ENCODE measurements at places on chromosomes 2 and 18.
A peak's percentile ranks its signal among the peaks of the same experiment; 100 is the strongest.

DNA sequence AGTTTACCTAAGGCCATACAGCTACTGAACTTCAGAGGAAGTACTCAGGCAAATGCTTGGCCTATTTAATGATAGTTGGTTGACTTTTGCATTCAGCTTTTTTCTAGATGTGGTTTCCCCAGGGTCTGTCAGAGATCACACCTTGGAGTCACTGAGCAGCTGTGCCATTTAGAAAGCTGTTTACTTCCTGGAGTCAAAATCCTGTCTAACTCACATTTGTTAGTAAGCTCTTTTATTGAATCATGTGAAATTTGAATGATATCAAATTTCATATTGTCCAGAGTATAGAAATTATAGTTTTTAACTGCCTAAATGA, 7.6 kb upstream of the TRIB2 start:
- DNase-seq, result no peak

- no peak for DNase-seq
Measured at GRCh38 chr2:53036196-53036595, 731.4 kb upstream of the CHAC2 start.

DNA sequence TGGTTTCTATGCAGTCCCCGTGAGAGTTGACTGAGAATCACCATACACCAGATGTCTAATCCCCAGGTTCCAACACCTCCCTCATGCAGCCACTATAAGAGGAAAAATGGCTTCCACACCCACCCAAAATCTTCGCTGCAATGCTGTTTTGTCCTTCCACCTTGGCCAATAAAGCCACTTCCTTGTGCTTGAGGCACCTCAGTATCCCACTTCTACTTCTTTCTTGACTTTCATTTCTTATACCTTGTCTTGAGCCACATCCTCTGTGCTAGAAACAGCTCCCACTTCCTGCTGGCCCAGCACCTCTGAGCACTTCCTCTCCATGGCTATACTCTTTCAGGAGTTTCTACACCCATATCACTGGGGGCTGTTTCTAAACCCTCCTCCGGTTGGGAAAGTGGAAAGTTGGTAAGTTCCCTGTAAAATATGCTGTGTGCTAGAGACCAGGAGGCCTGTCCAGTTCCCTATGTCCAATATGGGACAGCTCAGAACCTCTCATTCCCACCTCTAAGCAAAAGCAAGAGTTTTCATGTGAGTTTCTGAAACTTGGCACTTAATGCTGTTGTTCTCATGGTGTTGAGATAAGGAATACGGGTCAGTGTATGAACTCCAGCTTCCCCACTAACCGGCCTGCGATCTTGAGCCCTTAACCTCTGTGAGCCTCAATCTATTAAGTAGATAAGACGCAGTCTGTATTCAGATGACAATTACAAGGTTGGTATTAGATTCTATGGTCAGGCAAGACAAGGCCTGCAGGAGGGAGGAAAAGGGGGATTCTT, 209.1 kb upstream of the ID2 start:
- DNase-seq, result no peak

DNA sequence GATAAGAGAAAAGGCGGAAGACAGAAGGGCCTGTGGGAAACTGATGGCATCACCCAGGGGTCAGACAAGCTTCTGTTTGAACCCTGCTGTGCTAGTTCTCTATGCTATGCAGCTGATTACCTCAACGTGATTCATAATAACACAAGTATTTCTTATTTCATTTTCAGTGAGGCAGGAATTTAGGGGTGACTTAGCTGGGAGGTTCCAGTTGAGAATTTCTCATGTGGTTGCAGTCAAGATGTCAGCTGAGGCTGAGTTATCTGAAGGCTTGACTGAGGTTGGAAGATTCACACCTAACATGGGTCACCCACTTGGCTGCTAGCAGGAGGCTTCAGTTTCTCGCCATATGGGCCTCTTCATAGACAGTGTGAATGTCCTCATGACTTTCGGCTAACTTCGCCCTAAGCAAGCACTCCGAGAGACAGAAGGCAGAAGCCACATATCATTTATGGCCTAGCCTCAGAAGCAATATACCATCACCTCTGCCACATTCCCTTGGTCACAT, 34.0 kb upstream of the TMEM131 start:
- no peak for DNase-seq

GRCh38 chr2:174112073-174112472, 136.3 kb downstream of the OLA1 start:
- DNase-seq, result no peak

- no peak for DNase-seq
Measured at GRCh38 chr2:109195193-109196045, 66.4 kb downstream of the SH3RF3 start.

DNA sequence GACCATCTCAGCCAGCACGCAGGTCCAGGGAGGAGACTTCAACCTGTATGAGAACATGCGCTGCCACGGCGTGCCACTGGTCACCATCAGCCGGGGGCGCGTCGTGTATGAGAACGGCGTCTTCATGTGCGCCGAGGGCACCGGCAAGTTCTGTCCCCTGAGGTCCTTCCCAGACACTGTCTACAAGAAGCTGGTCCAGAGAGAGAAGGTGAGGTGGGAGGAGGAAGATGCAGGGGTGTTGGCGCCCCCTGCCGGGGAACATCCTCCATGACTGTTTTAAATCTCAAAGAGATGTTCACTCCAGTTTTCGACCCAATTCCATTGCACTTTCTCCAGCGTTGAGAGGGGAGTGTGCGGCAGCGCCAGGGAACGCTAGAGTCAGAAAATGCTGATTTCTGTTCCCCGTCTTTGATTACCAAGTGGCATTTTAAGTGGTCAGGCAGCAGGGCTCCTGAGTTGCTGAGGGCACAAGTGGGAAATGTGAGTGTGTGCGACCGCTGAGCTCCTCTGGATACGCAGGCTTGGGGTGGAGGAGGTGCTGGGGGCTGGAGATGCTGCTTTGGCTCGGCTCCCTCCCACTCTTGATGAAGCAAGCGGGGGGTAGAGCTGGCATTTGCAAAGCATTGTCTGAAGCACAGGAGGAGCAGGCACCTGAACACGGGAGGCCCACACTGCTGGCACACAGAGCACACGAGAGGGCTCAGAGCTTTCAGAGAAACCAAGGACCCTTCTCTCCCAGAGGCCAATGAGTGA, 27.7 kb upstream of the MAPRE3 start:
- DNase-seq, result peak; percentile 45

- no peak for DNase-seq
Measured at GRCh38 chr2:133766164-133766832, 198.0 kb upstream of the NCKAP5 start.

DNA sequence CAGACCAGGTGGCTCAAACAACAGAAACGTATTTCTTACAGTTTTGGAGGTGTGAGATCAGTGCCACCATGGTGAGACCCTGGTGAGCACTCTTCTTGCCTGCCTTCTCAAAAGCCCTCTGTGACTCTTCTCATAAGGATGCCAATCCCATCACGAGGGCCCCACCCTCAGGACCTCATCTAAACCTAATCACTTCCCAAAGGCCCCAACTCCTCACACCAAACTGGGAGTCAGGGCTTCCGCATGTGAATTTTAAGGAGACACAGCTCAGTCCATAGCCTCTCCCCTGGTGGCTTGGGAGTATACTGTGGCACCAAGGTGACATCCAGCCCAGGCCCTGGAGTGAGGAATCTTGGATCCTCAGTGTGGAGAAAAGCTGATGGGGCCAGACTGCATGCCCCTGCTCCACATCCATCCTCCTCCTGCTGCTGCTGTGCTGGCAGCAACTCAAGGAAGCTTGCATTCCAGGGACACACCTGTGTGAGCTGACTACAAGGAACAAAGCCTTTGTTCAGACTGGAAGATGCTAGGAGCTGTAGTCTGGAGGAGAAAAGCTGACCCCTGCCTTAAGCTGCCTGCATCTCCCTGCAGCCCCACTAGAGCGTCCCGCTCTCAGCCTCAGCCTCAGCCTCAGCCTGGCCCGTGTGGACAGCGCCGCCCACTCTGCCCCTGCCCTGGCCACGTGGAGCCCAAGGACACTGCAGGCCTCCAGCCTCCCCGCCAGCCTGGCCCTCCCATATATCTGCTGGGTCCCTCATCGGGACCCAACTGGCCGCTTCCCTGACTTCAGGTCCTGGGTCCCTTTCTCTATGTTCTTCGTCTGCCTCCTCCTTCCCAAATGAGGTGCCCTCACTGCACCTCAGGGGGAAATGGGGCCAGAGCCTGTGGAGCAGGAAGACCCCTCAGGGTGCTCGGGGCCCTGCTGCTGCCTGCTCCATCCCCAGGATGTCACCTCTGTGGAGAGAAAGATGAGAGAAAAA, 87.8 kb upstream of the RAB6C start:
- DNase-seq, result no peak

GRCh38 chr2:226660526-226660925, 139.1 kb downstream of the IRS1 start:
- DNase-seq, result no peak

- DNase-seq, result no peak
Measured at GRCh38 chr2:171342067-171342413, 91.8 kb downstream of the METTL8 start.

DNA sequence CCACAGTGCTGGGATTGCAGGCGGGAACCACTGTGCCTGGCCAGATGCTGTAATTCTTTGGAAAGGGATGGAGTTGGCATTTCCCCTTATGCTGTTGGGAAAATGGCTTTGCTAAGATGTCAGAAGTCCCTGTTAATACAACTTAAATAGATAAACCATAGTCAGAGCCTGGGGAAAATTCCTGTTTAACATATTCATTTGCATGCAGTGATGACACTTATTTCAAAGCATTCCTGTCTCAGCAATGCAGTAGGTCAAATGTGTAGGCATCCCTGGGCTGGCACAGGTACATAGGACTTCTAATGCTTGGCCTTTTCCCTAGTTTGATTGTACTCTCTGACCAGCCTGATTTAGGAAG, 38.6 kb downstream of the RAMP1 start:
- no peak for DNase-seq

DNA sequence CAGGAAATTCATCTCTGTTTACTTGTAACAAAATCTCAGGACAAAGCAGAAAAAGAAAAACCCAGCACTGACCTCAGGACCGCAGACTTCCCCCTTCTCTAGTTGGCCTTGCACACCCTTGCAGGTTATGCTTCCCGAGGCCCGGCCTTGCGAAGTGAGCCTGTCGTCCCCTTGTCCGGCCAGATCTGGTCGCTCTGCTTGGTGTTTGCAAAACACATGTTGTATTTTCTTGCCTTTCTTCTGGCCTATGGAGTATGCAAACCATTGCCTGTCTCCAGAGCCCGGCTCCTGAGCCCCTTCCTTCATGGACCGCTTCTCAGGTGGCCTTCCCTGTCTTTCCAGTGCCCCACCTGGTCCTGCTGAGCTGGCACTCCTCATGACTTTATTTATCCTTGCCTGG, 4.8 kb downstream of the IMPA2 start:
- no peak for DNase-seq

GRCh38 chr2:215904101-215904500, 109.2 kb downstream of the MREG start:
- DNase-seq, result no peak

- DNase-seq, result no peak
Measured at GRCh38 chr2:36002941-36003340, 352.6 kb upstream of the CRIM1 start.

DNA sequence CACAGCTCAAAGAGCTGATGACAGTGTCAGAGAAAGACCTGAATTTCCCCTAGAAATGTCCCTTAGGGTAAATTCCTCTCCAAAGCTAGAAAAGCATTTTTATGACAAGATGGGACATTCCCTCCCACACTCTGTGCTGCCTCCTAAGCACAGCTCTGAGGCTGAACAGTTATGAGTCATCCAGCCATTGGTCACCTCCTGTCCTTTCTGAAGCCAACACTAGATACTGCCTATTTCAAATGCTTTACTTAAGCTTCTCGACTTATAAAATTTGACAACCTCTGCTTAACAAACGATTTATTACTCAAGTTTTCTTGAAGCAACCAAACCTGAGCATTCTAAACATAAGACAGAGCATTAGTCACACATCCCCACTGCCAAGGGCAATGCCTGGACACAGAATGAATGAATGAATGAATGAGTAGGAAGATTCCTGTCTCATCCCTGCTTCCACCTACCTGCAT, 35.4 kb downstream of the B4GALT6 start:
- no peak for DNase-seq

DNA sequence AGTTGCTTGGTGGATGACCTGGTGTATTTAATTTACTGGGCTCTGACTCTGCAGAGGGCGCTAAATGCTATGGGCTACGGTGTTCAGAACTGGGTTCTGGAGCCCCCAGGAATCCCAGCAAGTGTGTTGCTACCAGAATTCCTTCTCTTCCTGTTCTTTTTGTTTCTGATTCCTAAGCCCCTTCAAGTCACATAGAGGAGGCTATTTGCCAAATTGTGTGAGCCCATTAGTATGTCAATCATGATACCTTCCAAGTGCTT, 358.2 kb upstream of the SPRED2 start:
- no peak for DNase-seq

GRCh38 chr2:46504685-46505471, 25.5 kb downstream of the TMEM247 start:
- DNase-seq, result no peak

GRCh38 chr18:48841381-48842258, 109.1 kb downstream of the SMAD7 start:
- DNase-seq, result peak; percentile 31

DNA sequence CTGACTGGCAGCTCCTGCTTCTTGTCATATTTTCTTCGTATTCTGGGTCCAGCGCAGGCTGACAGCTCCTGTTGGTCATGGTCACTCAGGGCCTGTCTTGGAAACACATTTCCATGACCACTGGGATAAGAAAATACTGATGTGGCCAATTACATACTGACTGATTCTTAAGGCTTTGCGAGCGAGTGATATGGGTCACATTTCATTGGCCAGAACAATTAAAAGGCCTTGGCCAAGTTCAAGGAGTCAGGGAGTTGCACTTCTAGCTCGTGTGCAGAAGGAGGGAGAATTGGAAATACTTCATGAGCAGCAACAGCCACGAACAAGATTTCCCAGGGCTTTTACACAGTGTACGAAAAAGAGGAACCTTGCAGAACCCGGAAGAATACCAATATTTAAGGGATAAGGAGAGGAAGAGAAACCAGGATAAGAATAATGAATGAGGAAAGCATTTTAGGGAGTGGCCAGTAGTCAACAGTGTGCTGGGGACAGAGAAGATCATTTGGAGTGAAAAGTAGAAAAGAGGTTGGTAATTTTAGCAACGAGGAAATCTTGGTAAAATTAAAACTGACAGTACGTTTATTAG, 149.5 kb downstream of the ATP9B start:
- no peak for DNase-seq

GRCh38 chr2:200756618-200757321, 54.9 kb upstream of the BZW1 start:
- DNase-seq, result no peak

DNA sequence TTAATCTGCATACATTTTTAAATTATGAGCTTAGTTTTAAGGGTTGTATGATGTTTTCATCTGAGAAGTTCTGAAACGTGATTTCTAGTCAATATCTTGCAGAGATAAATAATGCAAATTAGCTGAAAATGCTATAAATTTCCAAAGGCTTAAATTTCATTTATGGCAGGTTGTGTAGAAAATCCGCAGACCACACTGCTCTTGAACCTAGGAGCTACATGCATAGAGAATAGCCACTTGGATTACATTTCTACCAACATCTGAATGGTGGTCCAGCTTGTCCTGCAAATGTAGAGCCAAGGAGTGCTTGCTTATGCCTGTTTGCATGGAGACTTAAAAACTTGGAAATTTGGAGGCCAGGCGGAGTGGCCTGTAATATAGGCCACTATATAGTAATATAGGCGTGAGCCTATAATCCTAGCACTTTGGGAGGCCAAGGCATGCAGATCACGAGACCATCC, 6.8 kb downstream of the MAT2A start:
- no peak for DNase-seq
